Heart left ventricle (tissue), 16 donors: ENCODE measurements at places on chromosomes 12 and 14.

DNA sequence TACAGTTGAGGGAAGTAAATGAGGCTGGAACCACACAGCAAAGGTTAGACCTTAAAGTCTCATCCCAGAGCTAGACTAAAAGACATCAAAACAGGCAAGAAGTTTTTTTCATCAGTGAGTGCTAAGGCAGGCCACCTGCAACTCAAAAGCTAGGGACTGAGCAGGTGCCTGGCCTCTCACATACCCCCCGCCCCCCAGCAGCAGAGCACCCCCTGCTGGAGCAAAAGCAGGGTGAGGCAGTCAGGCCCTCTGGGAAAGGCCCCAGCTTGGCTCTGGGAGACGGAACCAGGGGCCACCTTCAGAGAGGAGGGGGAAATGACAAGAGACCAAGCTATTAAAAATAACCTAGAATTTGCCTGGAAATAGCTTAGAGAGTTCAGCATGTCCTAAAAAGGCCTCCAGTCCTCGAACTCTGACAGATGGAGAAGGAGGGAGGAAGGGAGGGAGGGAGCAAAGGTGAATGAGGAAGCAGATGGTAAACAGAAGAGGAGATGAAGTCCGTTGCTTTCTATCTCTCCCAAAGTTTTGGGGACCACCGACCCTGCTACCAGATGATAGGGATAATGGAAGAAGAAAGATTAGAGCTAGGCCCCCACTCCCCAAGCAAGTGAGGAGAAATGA is 1.8 kb downstream of the ITGA7 start:
- H3K36me3 ChIP-seq, result peaks cover 6% of the 10 kb centered on the region
- peak overlapping the region; percentile 87 for H3K4me3 ChIP-seq
- peaks cover 53% of the 10 kb centered on the region for H3K4me1 ChIP-seq
- H3K27ac ChIP-seq, result peak overlapping the region; percentile 94
- no peaks in the 10 kb centered on the region for H3K27me3 ChIP-seq

DNA sequence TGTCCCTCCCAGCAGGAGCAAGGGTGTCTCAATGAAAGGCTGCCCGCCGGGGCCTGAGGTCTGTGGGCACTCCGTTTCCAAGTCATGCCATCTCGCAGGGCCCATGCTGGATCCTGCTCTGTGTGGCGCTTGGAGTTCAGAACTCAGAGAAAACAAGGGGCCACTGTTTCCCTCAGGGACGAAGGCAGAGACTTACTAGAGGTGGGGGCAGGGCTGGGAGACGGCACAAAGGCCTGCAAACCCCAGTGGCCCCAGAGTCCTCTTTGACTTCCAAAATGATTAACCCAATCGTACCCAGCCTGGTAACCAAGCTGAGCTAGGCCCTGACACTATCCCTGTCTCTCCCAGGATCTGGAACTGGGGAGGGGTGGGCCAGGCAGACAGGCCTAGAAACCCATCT is 95.8 kb downstream of the ITPK1 start:
- no peak overlapping the region for H3K4me3 ChIP-seq
- no peak for DNase-seq
- H3K36me3 ChIP-seq, result no peaks in the 10 kb centered on the region
- H3K27ac ChIP-seq, result no peak overlapping the region
- H3K27me3 ChIP-seq, result no peaks in the 10 kb centered on the region

GRCh38 chr14:100972118-100972897 is 68.8 kb upstream of the RTL1 start:
- H3K27ac ChIP-seq, result no peak overlapping the region
- no peak for DNase-seq
- H3K27me3 ChIP-seq, result no peaks in the 10 kb centered on the region
- H3K4me1 ChIP-seq, result no peaks in the 10 kb centered on the region
- H3K4me3 ChIP-seq, result no peak overlapping the region

- peaks cover 25% of the 10 kb centered on the region for H3K4me1 ChIP-seq
- peak overlapping the region; percentile 69 for H3K27ac ChIP-seq
- no peaks in the 10 kb centered on the region for H3K27me3 ChIP-seq
- DNase-seq, result peak; percentile 68
- no peak overlapping the region for H3K4me3 ChIP-seq
Measured at GRCh38 chr14:31950764-31951637, 126.1 kb upstream of the ARHGAP5 start.

DNA sequence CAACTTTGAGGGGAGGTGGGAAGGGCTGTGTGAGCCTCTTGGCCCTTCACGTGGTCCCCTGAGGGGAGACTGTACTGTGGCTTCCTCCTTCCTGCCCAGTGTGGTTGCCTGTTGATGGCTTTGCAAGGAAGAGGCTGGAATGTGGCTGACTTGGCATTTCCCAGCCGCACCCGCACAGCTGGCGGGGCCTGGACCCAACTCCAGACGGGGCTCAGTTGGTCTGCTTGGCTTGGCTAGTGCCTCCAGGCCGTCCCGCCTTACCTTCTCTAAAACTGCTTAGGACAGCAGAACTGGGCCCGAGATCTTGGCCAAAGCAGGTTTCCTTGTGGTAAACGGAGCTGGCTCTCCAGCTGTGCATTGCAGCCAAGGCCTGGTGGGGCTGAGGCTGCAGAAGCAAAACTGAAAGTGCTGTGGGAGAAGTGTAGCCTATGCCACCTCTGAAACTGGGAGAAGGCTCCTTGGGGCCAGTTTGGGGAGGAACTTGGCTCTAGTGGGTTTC is 139.5 kb downstream of the SMOC1 start:
- no peaks in the 10 kb centered on the region for H3K27me3 ChIP-seq
- peaks cover 19% of the 10 kb centered on the region for H3K4me1 ChIP-seq
- DNase-seq, result no peak
- H3K36me3 ChIP-seq, result no peaks in the 10 kb centered on the region
- no peak overlapping the region for H3K27ac ChIP-seq

DNA sequence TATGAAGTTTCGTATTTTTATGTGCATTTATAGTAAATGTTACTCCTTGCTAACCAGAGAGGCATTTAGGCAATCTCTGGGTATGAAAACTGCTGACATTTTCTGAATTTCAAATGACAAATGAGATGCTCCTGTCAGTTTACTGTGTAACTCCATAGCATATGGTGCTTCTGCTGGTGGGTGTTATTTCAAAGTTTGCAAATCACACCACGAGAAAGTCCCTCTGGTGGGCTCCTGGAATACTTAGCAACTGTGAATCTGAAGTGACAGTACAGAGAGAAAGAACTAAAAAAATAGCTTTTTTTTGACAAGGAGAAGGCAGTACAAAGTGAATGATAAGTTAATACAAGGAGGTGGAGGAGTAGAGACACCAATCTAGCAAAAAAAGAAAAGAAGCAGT is 161.5 kb downstream of the DERA start:
- no peak overlapping the region for H3K27ac ChIP-seq
- DNase-seq, result no peak
- no peaks in the 10 kb centered on the region for H3K27me3 ChIP-seq
- no peaks in the 10 kb centered on the region for H3K4me1 ChIP-seq

- no peaks in the 10 kb centered on the region for H3K4me1 ChIP-seq
- H3K4me3 ChIP-seq, result no peak overlapping the region
- no peaks in the 10 kb centered on the region for H3K27me3 ChIP-seq
- no peak for DNase-seq
Measured at GRCh38 chr12:122740351-122740750, 9.7 kb upstream of the HCAR1 start.

GRCh38 chr14:27327095-27327494 is 729.3 kb upstream of the NOVA1 start:
- no peak overlapping the region for H3K4me3 ChIP-seq
- H3K27me3 ChIP-seq, result no peaks in the 10 kb centered on the region
- H3K27ac ChIP-seq, result no peak overlapping the region
- DNase-seq, result no peak
- no peaks in the 10 kb centered on the region for H3K36me3 ChIP-seq
- H3K4me1 ChIP-seq, result no peaks in the 10 kb centered on the region

DNA sequence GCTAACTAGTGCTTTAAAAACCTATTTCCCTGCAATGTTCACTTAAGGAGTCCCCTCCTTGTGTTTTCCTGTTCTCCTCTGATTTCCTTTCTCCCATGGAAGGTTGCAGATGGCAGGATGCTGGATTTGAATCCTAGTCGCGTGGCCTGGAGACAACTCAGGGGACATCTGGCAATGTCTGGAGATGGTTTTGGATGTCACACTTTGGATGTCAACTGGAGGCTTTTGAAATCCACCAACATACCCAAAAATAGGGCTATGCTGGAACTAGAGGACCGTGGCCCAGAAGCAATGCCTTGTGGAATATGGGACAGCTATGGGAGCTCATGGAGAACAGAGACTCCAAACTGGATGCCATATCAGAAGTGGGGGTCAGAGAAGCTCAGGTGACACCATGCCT is 95.8 kb upstream of the NOS1 start:
- H3K4me3 ChIP-seq, result no peak overlapping the region
- no peaks in the 10 kb centered on the region for H3K4me1 ChIP-seq
- no peaks in the 10 kb centered on the region for H3K36me3 ChIP-seq

- H3K36me3 ChIP-seq, result no peaks in the 10 kb centered on the region
- H3K4me3 ChIP-seq, result no peak overlapping the region
- DNase-seq, result no peak
- no peaks in the 10 kb centered on the region for H3K4me1 ChIP-seq
- no peak overlapping the region for H3K27ac ChIP-seq
Measured at GRCh38 chr14:46300765-46301164, 350.8 kb downstream of the RPL10L start.

DNA sequence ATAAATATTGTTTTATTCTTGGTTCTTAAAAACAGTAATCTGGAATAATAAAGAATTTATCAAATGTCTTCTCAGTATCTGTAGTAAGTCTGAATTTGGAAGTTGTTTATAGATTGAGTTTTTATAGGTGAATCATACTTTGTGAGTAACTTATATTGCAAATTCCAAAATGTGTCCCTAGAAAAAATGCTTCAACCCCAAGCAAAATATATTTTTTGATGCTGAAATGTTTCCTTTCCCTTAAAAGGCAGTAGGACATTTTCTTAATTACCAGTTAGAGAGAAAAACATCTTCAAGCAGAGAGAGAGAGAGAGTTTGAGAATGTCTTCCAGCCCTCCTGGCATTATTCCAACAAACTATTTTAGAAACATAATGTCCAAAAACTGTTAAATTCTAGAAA is 37.9 kb downstream of the PELI2 start:
- no peaks in the 10 kb centered on the region for H3K27me3 ChIP-seq
- no peak overlapping the region for H3K27ac ChIP-seq
- H3K36me3 ChIP-seq, result no peaks in the 10 kb centered on the region
- no peak overlapping the region for H3K4me3 ChIP-seq

GRCh38 chr14:32374155-32374554 is 45.1 kb downstream of the AKAP6 start:
- no peaks in the 10 kb centered on the region for H3K36me3 ChIP-seq
- DNase-seq, result no peak
- peaks cover 11% of the 10 kb centered on the region for H3K4me1 ChIP-seq
- H3K27ac ChIP-seq, result no peak overlapping the region

- H3K36me3 ChIP-seq, result no peaks in the 10 kb centered on the region
- peak overlapping the region; percentile 60 for H3K4me3 ChIP-seq
- no peaks in the 10 kb centered on the region for H3K4me1 ChIP-seq
- DNase-seq, result no peak
Measured at GRCh38 chr12:1919284-1919683, 832 bp upstream of the CACNA2D4 start.

- DNase-seq, result no peak
- H3K27me3 ChIP-seq, result no peaks in the 10 kb centered on the region
- H3K4me3 ChIP-seq, result no peak overlapping the region
- H3K36me3 ChIP-seq, result peaks cover 100% of the 10 kb centered on the region
Measured at GRCh38 chr14:31138301-31138700, 69.3 kb downstream of the HECTD1 start.

DNA sequence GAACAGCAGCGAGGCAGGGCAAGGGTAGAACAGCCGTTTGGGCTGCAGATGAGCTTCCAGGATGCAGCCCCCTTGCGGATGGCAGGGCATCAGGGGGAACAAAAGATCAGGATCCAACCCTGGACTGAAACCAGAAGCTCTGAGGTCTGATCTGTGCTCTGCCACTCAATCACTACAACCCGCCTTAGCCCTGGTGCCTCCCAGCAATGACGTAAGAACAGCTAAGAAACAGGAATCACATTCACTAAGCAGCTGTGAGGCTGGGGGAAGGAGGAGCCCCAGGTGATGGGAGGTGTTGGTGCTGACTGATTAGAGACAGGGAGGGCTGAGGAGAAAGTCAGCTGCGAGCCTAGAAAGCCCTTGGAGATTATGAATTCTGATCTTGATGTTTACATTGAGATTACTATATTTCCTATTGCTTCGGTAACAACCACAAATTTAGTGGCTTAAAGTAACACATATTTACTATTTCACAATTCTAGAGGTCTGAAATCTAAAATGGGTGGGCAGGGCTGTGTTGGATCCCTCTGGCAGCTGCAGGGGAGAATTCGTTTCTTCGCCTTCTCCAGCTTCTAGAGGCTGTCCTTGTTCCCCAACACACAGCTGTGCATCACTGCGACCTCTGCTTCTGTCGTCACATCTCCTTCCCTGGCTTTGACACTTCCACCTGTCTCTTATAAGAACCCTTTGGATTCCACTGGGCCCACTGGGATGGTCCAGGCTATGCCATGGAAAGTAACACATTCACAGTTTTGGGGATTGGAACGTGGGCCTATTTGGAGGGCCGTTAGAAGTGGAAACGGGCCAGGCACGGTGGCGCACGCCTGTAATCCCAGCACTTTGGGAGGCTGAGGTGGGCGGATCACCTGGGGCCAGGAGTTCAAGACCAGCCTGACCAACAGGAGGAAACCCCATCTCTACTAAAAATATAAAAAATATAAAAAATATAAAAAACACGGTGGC is 6.1 kb upstream of the CD9 start:
- H3K4me3 ChIP-seq, result no peak overlapping the region
- peaks cover 5% of the 10 kb centered on the region for H3K27me3 ChIP-seq
- no peaks in the 10 kb centered on the region for H3K36me3 ChIP-seq
- H3K4me1 ChIP-seq, result no peaks in the 10 kb centered on the region
- H3K27ac ChIP-seq, result no peak overlapping the region

DNA sequence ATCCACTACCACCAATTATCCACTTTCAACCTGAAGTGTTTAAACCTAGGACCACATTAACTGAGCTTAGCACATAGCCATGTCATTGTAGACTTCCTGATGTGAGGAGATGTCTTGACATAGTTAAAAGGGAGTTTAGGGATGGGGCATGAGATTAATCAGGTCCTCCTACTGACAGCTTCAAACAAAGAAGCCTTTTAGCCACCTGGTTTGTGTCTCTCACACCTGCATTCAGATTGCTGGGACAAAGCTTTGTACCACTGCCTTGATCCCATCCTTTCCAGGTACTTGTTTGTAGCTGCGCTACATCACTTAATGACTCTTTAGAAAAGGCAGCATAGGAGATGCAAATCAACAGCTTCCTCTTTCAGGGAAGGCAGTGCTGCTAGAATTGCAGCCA is 340.7 kb upstream of the DDHD1 start:
- no peak for DNase-seq
- no peaks in the 10 kb centered on the region for H3K36me3 ChIP-seq
- H3K27ac ChIP-seq, result no peak overlapping the region
- no peaks in the 10 kb centered on the region for H3K4me1 ChIP-seq
- H3K27me3 ChIP-seq, result no peaks in the 10 kb centered on the region
